ENCODE measurements at places on chromosomes 7 and 10. TPM values are rescaled to one million over a fixed set of nuclear protein-coding genes. Genes with fewer than 3 reads are reported as not detected.

Gene TYW1
- 18.6 TPM for total RNA-seq

DNA sequence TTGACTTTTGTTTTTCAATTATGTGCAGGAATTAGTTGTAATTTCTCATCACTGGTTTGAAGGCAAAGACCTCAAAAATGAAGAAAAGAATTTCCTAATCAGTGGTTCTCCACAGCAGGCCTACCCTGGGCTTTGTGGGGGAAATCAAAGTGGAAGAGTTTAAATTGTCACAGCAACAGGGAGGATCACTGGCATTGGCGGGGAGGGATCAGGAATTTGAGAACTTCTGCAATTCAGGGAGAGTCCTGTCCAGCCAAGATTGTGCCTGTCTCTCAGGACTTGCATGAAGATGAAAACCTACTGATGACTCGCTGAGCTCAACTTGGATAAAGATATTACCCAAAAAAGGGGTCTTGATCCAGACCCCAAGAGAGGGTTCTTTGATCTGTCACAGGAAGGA lies 70.1 kb downstream of the HACD1 start:
- no peak for DNase-seq

Gene AKR1C3
- 31.5 TPM for total RNA-seq

DNA sequence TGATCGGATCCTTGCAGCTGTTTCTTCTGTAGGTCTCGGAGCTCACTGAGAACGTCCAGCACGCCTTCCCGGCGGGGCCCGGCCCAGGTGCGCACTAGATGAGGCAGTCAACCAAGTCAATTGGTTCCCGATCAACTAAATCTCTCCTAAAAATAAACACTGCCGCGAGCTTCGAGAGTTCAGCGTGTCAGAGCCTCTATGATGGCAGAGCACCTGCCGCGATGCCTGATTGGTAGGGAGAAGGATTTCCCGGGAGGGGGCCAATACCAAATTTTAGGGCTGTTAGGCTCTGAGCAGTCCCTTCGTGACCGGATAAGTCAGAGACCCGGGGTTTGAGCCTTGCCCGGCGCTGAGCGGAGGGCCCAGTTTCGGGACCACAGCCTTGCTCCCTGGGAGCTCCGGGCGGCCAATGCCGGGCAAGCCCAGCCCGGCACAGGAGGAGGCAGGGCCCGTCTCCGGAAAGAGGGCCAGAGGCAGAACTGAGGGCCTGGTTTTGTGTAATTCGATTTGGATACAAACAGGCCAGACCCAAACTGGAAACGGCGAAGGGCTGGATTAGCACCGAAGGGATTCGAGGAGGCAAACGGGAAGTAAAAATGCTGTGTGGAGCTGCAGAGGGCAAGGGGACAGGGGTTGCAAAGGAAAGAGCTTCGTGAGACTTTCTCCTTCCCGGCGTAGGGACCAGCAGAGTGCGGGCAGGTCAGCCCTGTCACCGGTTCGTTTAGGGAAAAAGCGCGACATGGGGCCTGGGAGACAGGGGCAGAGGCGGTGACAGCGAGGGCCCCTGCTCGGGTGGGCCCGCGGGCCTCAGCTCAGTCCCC lies 569 bp downstream of the SLC26A5 start:
- no peak for DNase-seq

- no peak for DNase-seq
Observed at GRCh38 chr10:13891128-13892000, 304.6 kb downstream of the PRPF18 start.

DNA sequence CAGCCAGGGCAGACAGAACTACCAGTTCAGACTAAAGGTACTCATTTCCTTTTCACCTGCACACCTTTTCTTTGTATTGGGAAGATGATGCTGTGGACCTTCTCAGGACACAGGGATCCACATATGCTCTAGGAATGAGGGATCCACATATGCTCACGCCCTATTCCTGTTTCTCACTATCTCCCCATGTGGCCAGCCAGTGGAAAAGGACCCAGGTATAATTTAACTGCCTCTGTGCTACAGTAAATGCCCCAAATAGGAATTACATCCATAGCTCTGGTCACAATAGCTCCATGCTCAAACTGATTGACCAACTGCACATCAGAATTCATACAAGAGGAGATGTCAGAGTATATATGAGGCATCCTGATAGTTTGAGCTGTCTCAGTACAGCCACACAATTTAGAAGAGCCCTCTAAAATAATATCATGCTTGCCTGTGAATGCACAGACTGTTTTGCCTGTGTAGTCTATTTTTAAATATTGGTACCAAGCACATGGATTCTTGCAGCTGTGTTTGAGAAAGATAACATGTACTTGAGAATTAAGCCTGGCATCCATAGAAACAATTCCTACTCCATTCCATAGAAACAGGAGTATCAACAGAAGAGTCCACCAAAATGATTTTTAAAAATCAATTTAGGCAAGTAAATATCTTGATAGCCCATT lies 43.7 kb downstream of the CTTNBP2 start:
- DNase-seq, result no peak

DNA sequence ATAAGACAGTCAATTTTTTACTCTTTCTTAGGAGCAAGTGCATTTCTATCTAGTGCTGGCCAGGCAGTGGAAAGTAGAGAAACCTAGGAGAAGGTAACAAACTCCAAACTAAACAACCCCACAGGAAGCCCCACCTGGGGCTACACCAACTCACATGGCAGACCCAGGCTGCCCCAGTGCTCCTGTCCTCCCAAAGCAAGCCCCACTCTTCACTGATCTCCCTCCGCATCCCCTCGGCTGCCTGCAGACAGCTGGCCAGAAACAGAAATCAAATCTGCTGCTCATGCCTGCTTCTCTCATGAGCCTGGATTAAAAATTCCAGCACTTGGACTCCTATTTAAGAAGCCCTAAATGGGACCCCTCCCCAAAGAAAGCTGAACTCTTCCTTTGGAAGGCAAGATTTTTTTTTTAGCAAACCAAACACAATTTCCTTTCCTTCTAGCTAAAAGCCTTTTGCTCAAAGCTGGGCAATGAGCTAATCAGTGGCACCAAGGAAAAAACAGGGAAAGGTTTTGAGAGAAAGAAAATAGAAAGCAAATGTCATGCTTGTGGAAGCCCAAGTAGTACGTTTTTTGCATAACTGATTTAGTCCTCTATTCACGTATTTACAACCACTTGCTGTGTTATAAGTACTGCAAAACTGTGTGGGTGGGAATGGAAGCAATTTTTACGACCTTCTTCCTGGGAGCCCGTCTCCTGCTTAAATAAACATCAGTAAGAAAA lies 10.8 kb downstream of the PDE1C start:
- no peak for DNase-seq

Measured in tibial nerve (tissue), 4 donors.